T-helper 9 cell (primary cell): ENCODE measurements at places on chromosomes 2 and 18.

- DNase-seq = no peak
These were observed 12.1 kb downstream of the ABCG5 start for GRCh38 chr2:43826305-43827250.

- DNase-seq = no peak
These were observed 21.1 kb downstream of the BABAM2 start for GRCh38 chr2:27911458-27912210.

GRCh38 chr2:211881449-211881848 lies 657.2 kb downstream of the ERBB4 start:
- DNase-seq = no peak

DNA sequence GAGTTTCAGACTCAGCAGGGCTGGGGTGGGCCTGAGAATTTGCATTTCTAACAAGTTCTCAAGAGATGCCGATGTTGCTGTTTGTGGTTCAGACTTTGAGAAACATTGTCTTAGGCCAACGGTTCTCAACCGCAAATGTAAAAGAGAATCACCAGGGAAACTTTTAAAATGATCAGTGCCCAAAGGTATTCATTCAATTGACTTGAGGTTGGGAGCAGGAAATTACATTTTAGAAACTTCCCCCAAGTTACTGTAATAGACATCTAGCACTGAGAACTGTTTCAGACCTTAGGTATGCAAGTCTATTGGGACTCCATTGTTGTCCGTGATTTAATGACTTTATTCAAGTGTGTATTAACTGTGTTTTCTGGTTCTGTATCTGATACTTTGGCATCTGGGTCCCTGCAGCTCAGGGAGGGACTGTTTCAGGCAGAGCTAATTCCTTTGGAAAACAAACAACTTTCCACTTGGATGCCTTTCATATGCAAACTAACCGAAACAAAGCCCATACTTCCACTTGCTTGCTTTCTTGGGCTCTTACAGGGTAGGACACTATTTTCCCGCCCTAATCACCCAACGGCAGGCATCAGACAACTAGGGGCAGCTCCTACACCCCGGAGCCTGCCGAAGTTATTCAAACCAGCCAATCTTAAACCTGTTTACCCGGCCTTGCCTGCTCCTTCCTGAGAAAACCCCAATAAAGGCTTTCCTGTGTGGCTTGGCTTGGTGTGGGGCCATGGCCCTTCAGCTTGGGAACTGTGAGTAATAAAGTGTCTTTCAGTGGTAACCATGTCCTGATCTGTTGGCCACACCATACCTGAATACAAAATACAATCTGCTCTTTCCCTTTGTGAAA lies 97.6 kb downstream of the POLE4 start:
- DNase-seq = no peak

DNA sequence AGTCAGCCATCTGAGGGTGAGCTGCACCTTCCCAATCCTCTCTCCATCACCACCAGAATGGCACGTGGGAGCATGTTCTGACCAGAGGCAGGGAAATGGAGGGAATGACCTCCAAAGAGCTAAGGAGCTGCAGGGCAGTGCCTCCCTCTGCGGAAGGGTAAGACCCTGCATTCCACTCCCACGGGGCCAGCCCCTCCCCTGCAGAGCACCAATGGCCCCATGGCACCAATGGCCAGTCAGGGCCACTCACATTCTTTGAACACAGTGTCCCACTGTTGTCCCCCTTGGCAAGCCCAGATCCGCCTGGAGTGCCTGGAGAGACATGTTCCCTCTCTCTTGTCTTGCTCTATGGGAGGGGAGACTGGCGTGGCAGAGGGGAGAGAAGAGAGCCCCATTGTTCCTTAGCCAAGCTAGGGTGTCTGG lies 164.4 kb downstream of the TNS1 start:
- no peak for DNase-seq

- DNase-seq = peak; percentile 60
These were observed 396 bp downstream of the CNOT9 start for GRCh38 chr2:218569038-218569431.

DNA sequence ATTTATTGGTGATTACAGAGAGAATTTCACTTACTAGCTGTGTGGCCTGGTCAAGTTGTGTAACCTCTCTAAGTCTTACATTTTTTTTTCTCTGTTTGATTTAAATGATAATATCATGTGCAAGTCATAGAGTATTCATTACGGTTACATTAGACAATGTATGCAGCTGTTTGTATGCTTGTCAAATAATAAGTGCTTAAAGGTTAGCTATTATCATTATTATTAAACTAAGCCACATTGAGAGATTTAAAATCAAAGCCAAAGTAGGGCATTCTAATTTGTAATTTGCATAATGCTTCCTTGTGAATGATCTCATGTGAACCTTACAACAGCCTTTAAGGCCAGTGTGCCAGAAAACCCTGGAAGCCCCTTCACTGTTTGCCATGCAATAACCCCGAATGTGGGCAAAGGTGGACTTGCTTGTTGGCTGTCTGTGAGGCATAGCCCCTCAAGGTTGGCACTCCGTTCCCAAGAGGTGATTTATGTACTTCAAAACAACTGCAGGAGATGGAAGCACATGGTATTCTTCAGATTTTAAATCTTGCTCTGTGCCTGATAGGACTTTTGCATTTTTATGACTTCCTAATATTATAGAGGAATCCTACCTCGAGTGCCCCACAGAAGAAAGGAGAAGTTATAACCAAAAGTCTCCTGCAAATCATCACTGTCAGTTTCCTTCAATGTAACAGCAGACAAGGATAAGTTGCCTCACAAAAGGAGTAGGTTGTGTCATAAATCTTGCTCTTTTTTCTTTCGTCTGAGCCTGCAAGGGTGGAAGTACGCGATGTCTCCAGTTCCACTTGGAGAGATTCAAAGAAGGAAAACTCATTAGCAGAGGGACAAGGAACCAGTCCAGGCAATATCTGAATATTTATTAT lies 272.0 kb downstream of the TGIF1 start:
- DNase-seq = no peak

DNA sequence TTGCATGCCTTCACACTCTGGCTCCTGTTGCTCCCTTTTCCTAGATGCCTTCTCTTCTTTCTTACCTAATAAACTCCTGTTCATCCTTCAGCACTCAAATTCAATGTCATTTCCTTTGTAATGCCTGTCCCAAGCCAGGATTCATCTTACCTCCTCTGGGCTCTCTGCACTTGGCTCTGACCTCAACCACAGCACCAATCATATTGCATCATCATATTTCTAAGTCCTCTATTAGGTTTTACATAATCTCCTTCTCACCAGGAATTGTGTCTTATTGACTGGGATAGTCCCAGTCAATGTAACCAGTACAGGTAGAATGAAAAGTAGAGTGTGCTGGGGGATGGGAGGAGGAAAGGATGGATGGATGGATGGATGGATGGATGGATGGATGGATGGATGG lies 187.1 kb downstream of the NRP2 start:
- DNase-seq = no peak

DNA sequence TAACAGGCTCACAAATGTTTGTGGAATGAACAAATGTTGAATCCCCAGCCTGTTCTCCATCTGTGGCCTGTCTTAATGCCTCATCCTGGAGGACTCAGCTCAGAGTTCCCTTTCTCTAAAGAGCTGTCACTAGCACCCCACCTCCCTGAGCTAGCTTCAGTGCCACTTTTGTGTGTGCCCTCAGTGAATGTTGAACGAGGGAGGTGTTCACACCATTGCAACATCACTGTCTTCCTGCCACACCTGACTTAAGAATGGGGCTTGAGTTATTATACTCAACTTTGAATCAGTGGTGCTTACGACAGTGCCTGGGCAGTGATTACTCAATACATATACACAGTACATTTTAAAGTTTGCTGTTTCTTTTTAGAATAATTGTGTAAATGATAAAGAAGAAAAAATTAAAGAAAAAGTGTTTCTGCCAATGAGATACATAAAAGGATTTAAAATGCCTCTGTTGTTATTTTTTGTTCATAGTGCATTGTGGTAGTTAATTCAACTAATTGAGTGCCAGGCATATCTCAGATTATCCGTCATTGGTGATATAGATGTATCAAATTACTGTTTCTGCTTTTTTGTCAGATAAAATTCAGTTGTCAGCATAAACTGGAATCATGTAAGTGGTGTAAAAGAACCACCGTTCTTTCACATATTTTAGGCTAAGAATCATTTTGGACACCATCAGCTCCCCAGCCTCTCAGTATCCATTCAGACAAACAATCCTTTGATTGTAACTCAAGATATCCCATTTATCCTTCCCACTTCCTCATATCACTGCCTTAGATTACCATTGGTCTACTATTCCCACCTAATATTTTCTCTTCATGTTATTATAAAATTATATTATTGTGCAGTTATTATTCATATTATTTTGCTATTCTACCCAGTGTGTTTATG lies 304.7 kb downstream of the PTPRM start:
- no peak for DNase-seq

DNA sequence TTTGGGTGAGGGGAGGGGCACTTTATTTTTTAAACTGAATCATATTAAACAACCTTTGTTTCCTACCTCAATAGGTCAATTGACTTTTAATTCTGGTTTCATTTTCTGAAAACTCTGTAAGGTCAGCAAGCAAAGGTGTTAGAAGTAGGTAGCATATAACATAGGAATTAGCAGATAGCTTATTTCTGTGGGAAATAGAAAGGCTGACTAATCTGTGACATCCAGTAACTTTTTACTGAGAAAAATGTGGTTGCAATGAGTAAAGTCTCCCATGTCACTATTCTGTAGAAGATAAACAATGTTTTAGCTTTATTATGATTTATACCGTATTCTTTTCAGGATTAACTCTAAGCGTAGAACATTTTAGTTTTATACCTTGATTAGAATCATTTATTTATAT lies 240.4 kb downstream of the PLCL1 start:
- no peak for DNase-seq

DNA sequence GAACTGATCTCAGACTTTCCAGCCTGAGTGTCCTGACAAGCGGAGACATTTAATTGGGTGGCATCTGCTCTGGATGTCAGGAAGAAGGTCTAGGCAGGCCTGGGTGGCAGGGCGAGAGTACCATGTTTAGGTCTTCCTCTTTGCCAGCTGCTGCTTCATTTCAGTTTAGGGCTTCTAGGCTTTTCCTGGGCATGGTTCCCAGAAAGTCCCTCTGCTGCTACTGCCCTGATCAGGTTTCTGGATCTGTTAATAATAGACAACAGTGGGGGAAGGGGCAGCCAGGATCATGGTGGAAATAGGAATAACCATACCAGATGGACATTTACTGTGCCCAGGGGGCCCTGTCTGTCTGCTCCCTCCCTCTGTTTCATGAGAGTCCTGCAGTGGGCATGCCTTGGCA lies 2.3 kb upstream of the PLCD4 start:
- DNase-seq = no peak

- no peak for DNase-seq
These were observed 18.7 kb upstream of the KCTD1 start for GRCh38 chr18:26566874-26567555.
